ENCODE measurements at places on chromosomes 11 and 22. TPM values are rescaled to one million over a fixed set of nuclear protein-coding genes. Genes with fewer than 3 reads are reported as not detected.

- DNase-seq, result no peak
Measured at GRCh38 chr22:46911346-46911745, 148.9 kb downstream of the TBC1D22A start.

GRCh38 chr11:33655842-33656600 lies 44.6 kb downstream of the C11orf91 start:
- no peak for DNase-seq

DNA sequence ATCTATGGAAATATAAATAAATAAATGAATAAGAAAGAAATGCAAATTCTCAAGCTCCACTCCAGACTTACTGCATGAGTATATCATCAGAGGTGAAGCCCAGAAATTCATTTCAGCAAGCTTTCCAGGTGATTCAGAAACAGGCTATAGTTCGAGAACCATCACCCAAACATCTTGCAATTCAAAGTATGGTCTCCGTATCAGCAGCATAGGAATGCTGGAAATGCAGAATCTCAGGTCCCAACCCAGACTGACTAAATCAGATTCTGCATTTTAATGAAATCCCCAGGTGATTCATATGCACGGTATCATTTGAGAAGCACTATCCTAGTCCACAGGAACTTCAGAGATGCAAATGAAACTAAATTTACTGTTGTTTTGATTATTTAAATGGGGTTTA lies 95.3 kb downstream of the SERGEF start:
- no peak for DNase-seq

- DNase-seq, result no peak
Measured at GRCh38 chr22:19499236-19499879, 19.6 kb downstream of the CDC45 start.

GRCh38 chr11:2664791-2665525 lies 34.8 kb downstream of the KCNQ1OT1 start:
- no peak for DNase-seq

TMPRSS6 gene
- polyA plus RNA-seq, result 0.42 TPM

PKP3 gene
- 4.6 TPM for polyA plus RNA-seq
